LoVo (cell line): ENCODE measurements at places on chromosomes 3 and 15.
A peak's percentile ranks its signal among the peaks of the same experiment; 100 is the strongest.

- no peak for DNase-seq
Measured at GRCh38 chr3:194140520-194141414, 4.8 kb downstream of the HES1 start.

DNA sequence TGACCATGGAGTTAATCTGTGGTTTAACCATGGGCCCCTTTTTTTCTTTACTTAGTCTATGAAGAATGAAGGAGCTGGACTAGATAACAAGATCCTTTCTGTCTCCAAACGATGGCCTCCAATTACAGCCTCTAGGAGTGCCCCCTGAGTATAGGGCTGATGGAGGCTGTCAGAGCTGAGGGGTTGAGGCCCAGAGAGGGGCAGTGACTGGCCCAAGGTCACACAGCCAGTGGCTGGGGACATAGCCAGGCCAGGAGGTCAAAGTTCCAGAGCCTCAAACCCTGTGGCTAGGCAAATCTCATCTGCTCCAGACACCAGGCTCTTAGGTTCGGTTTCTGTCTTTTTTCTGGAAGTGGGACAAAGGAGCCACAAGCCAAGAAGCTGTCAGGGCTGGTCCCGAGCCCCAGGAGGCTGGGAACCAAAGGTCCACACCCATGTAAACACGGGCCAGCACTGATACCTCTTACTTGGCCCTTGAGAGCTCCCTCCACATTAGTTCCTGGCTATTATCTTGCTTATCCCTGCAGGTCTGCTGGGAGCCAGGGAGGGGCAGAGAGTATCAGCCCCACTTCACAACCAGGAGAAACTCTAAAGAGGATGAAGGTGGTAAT lies 10.3 kb downstream of the RHOV start:
- DNase-seq = no peak

DNA sequence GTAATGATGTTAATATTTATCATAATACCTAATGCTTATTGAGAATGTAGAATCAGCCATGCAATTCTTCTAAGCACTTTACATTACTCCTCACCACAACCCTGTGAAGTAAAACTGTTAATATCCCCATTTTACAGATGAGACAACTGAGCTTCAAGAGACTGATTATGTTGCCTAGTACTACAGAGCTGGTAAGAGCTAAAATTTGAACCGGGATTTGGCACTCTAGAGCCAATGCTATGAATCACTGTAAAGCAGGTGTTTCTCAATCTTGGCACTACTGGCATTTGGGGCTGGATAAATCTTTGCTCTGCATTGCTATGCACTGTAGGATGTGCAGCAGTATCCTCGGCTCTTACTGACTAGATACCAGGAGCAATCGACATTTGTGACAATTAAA lies 367.7 kb downstream of the MAGI1 start:
- no peak for DNase-seq

DNA sequence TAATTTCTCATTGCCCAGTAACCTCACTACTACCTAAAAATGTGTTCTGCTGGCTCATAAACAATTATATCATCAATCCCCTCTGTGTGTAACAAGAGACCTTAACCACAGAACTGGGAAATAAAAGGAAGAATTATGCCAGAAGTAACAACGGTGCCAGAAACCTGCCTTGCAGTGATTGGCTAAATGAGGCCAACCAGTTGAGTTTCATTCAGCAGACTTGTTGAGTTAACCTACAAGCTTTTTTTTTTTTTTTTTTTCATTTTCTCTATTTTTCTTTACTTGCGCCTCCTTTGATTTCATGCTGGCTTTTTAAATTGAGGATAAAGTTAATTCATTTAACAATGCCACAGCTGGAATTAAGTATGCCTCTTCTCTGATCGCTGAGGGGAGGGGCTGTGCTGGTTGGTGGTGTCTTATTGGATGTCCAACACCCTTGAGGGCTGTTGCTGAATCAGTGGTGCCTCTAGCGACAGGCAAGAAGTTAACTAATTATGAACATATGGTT lies 30.0 kb upstream of the GMNC start:
- no peak for DNase-seq

GRCh38 chr15:69090197-69090948 lies 70.1 kb upstream of the GLCE start:
- no peak for DNase-seq

GRCh38 chr3:31353166-31353565 lies 179.6 kb upstream of the STT3B start:
- DNase-seq = no peak

DNA sequence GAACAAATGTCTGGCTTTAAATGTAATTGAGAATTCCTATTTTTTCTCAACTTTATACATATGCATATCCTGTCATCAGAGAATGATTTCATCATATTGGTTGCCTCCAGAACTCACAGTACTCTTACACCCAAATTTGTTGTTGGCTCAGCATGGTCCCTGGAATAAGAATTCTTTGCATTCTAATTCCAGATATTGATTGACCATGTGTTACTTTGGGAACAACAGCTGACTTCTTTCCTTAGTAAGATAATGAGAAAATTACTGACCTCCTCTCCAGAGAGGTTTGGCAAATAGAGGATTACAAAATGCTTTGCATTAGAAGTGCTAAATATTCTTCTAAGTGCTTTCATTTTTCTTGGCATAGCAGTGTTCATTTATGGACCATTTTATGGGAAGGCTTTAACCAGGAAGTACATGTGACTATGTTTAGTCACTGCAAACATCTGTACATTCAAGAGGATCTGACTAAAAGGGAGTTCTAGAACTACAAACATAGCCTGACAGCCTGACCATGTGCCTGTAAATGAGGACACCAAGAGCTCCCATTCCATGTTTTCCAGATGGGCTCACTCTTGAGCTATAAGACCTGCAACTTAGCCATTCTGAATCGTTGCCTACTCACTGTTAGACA lies 391.6 kb upstream of the DPPA4 start:
- no peak for DNase-seq

DNA sequence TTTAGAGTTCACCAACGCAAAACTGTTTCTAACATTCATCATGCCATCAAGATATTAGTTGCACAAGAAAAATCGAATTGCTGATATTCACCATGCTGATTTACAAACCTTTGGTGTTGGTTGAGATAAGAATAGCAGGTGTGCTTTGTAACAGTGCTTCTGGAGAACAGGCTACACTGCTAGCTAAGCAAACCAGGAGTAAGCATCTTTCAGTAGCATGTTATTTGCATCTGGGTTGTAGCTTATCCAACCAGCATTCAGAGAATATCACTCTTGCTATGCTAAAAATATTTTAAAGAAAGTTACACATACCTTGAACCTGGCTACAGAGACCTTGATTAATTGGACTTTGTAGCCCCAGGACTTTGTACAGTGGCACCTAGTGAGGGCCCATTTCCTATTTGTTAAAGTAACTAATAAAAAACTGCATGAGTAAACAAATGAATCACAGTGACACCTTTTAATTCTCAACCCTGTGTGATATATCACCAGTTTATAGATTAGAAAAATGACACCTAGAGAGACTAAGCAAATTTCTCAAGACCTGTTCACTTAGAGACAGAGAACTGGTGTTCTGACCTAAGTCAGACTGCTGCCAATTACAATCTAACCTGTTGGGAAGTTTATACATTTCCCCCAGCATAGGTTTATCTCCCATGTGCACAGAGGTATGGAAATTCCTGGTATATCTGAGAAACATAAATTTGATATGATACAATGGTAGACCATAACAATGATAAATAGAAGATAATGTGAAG lies 435.5 kb upstream of the TGFBR2 start:
- DNase-seq = peak; percentile 44

DNA sequence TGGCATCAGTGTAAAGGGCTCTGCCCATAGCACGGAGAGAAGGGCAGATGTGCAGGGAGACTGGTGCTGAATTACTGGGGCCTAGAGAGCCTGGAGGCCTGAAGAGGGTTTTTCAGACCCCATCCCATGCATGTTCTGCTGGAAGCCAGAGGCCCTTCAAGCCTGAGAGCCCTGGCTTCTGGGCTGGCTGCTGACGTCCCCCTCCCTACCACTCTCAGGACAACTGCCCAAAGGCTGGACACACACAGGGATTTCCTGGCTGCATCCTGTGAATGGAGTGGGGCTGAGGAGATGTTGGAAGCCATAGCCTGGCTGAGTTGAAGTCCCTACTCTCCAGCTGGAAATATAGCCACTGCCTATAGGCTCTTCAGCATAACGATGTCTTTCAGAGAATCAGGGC lies 16.9 kb upstream of the DOCK3 start:
- DNase-seq = no peak

- no peak for DNase-seq
Measured at GRCh38 chr3:37329465-37329864, 155.1 kb upstream of the LRRFIP2 start.

GRCh38 chr3:126025116-126025729 lies 56.2 kb downstream of the ROPN1B start:
- no peak for DNase-seq

- no peak for DNase-seq
Measured at GRCh38 chr3:127256138-127256537, 31.7 kb downstream of the PRR20G start.

DNA sequence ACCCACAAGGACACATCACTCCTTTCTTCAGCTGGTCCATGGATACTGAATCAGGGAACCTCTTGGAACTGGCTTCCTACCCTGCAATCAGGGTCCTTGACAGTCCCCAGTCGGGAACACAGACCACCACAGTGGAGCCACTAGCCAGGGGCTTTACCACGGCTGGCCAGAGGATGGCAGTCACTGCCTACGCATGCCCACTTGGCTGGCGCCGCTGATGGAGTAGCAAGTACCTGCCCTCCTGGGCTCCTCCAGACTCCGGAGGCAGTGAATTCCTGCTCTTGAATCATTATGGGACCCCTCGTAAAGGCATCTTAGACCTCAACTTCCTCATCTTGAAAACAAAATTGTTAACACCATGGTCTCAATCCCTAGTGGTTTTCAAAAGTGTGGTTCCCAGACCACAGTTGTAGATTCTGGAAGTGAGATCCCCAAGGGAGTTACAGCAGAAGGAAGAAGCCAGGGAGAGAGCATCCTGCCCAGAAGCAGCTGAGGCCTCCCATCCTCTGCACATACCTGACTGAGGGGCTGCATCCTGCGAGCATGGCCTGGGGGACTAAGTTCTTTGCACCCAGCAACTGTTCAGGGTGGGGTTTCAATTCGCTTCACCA lies 9.1 kb upstream of the SKIC8 start:
- peak; percentile 74 for DNase-seq

DNA sequence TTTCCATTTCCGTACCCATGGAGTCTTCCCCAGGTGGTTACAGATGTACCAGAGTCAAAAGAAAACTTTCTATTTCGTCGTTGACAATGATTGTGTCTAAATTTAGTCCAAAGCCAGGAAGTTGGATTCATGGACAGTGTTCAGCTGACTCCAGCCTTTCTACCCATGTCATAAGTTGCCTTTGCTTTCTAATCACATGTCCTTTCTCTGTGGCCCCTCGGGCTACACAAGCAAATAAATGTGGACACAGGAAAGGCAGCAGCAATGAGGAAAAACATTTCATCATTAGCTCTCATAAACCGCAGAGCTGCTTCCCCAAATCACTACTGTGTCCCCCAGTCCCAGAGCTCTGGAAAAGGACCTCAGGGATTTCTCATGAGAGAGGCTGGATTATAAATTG lies 82.0 kb downstream of the USF3 start:
- DNase-seq = no peak

- no peak for DNase-seq
Measured at GRCh38 chr15:43107751-43108150, 1.9 kb upstream of the UBR1 start.

DNA sequence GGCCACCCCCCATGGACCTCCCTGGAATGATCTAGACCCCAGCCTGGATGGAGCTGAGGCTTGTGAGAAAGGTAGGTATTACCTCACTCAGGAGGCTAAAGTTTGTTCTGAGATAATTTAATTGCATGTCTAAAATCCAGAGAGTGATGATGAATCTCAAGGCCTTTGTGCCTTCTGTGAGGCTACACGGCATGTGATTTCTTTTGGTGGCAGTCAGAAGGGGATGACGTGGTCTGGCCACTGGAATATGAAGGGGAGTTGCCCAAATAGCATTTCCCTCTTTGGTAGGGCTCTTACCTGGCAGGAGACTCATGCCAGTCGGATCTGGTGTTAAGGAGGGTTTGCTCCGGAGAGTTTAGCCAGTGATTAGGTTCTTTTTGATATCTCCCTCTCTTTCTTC lies 2.5 kb downstream of the BAHD1 start:
- no peak for DNase-seq

- DNase-seq = peak; percentile 73
Measured at GRCh38 chr15:38564557-38565286, at the start of gene RASGRP1. Gene RASGRP1, minus strand, starts transcription at chr15:38564814. Its CDS starts 186 bp downstream, at chr15:38564628.

DNA sequence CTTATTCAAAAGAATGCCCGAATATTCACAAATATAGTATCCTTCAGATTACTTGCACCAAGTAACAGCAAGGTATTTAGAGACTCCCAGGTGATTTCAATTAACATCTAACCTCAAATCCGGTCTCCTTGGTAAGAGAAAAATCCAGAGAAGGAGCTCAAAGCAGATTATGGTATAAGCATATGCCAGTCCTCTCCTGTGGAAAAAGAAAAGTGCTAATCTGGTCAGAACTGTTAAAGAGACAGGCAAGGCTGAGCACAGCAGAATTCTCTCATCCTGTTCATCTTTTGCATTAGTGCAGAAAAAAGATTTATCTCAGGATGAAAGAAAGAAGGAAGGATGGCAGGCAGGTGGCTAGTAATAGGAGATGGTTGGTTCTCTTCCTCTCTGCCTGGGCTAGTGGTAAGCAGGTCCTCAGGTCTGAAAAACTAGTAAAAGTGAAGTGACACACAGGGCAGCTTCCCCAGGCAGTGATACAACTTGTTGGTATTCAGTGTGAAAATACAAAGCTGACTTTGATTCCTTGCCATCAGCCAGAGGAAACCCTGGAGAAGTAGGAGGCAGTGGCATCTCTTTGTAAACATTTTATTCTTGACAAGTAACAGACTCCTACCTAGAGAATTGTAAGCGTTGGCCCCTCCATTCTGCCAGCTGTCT lies 14.2 kb downstream of the ATXN7 start:
- no peak for DNase-seq

DNA sequence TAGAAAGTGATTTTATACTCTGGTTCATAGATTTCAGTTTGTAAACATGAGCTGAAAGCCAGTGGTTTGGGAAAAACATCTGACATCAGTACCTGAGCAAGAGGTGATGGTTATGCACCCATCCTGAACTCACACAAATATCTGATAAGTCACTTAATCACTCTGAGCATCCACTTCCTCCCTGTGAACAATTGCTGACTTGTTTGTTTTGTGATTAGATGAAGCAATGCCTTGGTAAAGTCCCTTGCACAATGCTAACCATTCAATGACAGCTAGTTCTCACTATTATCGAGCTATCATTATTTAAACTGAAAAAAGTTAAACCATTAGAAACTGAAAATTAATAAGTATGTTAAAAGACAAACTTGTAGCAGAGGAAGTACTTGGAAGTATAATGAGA lies 303.0 kb downstream of the PLOD2 start:
- DNase-seq = no peak

- DNase-seq = no peak
Measured at GRCh38 chr15:101090428-101090790, 161.4 kb downstream of the CHSY1 start.
